M059J (cell line): ENCODE measurements at places on chromosomes 3 and 15. TPM values are rescaled to one million over a fixed set of nuclear protein-coding genes. Genes with fewer than 3 reads are reported as not detected.
A peak's percentile ranks its signal among the peaks of the same experiment; 100 is the strongest.

DNA sequence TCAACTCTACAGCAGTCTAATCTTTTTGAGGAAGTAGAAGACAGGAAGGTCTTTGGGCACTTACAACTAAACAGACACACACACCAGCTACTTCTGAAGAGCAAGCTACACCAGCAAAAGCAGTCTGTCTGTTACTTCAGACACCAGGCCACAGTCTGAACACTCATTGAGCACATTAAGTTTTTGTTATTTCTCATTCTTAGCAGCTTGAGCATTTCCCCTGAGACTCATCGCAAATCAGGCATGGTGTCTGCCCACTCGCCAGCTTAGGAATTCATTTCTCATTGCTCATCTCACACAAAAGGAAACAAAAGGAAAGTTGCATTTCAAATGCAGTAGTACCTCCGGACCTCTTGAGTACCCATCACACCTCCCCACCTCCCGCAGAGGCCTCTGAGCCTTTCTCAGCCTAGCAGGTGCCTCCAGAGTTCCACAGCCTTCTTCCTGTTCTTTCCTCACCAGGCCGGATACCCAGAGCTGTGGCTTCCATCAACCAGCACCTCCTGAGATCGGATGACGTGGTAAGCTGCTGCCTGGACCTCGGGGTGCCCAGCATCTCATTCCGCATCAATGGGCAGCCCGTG is 302.0 kb downstream of the RYR3 start:
- DNase-seq: peak; percentile 1

- peak; percentile 75 for DNase-seq
Observed at GRCh38 chr3:138188013-138188730, 1.1 kb downstream of the ARMC8 start.

DNA sequence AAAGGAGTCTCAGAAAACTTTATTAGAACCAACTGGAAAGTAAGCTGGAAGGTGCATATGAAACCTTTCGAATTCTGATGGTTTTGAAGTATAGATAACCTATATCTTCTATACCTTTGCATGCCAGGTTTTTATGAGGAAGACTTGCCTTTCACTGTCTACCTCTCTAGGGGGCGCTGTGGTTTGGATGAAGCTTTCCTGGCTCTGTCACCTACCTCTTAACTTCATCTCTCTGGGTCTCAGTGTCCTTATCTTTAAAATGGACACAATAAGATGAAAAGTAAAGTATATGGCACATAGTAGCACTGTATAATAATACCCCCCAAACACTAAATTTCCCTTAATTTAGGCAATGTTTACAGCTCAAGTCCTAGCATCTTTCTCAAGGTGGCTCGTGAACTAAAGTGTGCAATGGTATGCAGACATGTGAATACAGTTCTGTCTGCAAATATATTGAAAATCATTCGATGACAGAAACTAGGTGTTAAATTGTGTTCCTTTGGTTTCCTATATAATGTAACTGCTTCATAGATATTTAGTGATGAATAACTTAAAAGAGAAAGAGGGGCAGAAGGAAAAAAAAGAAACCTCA is 314.3 kb downstream of the CHST2 start:
- DNase-seq: no peak

The PRRT3 gene
- 2.8 and 3.8 TPM in 2 replicates for total RNA-seq

DNA sequence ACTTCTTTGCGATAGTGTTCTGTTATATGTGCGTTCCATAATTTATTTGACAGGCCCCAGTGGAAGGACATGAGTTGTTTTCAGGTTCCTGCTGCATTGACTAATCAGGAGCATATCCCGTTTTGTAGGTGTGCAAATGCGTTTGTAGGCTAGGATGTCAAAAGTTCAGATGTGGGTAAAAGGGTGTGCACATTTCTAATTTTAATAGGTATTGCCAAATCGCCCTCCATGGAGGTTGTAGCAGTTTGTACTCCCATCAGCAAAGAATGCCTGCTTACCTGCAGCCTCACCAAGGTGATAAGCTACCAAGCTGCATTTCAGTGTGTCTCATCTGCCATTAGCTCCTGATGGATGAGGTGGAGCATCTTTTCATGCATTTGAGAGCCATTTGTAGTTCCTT is 36.3 kb downstream of the KLF13 start:
- no peak for DNase-seq

- peak; percentile 42 for DNase-seq
Observed at GRCh38 chr15:77418391-77418965, 1.4 kb downstream of the PEAK1 start.

DNA sequence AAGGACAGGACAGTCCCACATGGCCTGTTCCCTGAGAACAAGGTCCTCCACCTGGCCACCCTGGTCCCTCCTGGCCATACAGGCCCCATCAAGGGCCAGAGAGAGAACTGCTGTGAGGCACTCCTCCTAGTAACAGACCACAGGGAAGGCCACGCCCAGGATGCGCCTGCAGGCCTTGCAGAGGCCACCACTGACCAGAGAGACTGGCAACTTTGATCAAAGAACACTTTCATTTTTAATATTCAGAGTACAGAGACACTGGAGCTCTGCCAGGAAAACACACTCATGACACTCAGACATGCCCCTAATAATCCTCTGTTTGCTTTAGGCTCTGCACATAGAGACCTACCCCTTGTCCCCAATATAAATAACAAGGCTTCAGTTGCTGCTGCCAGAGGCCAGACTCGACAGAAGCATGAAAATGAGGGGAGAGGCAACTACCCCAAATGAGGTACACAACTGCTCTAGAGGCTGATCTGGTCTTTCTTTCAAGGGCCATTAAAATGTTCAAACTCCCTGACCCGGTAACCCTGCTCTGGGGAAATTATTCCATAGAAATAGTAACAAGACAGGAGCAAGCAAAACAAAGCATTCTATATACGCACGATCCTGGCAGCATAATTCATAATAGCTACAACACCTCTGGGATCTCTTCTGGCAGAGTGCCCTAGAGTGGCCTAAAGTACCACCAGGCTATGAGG is 44.8 kb downstream of the CCDC12 start:
- peak; percentile 69 for DNase-seq

DNA sequence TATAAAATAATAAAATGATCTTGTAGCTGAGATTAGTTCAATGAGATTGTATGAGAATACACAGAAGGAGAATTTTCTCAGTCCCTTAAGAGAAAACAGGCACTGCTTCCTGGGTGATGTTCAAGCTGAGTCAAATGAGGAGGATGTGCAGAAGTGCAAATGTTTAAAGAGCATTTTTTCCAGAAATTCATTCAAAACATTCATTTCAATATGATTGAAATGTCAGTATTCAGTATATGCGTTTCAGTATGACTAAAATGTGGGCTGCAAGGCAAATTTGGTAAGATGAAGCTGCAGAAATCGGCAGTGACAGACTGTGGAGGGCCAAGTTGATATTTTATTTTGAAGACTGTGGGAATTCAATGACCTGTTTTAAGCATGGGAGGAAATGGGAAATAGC is 19.3 kb upstream of the PYDC2 start:
- no peak for DNase-seq

The GOLGA8O gene
- 0.07 and 0.12 TPM in 2 replicates for total RNA-seq

GRCh38 chr3:157064402-157064801 is 95.5 kb downstream of the CCNL1 start:
- no peak for DNase-seq

The OR4M2 gene
- total RNA-seq: not detected in 2 replicates
